Lower lobe of right lung (tissue), 2 donors: ENCODE measurements at places on chromosomes 7 and 10. TPM values are rescaled to one million over a fixed set of nuclear protein-coding genes. Genes with fewer than 3 reads are reported as not detected.

DNA sequence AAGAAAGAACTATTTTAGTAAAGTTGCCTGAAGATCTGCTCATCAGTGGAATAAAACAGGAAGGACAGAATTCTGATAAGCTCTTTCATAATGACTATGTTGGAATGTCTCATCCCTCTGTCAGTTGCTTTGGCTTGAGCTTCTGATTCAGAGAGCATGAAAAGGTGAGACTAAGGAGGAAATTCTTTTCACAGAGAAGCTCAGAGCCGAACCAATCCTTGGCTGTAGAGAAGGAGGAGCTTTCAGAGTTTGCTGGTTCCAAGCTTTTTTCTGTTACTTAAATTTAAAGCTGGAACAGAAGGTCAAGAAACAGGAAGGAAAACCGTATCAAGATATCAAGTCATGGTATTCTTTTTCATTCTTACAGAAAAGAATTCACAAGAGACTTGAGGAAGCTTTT, 24.0 kb downstream of the GSTO2 start:
- no peak for DNase-seq

DNA sequence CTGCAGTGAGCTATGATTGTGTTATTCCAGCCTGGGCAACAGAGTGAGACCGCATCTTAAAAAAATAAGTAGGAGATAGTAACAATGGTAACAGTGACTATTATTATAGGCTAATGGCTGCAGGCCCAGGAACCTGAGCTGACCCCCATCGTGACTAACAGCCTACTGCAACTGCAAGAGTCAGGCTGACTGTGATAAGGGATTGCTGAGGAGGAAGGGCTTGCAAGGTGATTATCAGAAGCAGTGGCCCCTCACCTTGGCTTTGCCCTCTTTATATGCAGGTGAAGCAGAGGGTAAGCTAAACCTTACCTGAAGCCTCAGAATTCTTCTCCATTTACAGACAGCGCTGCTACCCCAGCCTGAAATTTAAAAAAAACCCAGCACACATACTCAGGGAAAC, 83.9 kb upstream of the SDK1 start:
- no peak for DNase-seq

DNA sequence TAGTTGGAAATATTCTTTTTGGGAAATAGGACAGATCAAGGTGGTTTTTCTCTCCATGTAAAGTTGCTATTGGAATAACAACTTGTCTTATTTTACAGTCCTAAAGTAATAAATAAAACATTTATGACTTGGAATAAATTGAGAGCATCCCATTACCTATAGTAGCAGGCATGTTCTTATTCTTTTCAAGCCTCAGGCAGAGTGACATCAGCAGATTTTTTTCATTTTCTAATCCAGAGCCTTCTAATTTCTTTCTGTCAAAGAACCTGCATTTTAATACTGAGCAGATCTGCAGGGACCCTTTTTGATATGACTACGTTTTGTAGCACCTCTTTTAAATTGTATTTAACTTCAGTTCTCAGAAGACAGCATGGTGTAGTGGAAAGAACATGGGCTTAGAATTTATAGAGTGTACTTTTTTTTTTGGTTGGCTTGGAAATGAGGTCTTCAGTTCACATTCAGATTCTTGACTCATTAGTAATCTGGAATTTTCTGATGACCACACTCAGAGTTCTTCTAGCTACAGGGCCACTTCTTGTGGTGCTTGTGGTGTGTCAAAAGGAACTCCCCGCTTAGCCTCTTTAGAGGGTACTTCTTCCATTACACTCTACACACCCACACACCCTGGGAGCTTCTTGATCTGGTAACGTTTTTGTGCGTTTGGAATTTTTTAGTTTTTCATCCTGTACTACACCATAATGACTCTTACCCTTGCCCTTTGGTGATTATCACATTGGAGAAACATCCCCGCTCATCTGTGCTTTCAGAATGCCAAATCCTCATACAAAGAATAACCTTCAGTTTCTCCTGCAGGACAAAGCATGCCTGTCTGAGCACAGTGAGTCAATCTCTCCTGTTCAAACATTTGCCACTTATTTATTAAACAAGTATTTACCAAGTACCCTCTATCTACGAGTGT, 34.6 kb downstream of the AGK start:
- DNase-seq: no peak

DNA sequence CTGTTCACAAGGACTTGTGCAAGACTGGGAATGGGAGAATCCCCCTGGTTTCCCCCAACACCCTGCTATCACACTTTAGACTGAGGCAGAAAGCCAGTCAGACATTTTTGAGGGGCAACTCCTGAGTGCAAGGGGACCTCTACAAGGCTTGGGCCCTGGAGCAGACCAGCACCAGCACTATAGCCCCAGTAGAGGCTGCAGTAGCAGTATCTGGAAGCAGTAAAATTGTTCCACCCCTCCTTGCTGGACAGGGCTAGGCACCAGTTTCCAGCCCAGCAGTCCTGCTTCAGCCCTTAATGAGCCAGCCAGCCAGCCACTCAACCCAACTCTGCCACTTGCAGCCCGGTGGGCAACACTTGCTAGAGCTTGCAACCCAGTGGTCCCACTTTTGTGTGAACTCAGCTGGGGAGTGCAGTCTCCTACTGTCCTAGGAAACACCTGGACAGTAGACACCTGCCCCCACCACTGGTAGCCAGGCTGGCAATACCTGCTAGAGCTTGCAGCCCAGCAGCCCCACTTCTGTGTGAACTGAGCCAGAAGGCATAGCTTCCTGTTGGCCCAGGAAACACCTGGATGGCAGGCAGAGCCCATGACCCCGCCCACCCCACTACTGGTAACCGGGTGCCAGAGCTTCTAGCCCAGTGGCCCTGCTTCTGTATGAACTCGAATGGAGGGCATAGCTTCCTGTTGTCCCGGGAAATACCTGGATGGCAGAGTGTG, 65.0 kb downstream of the FBXL13 start:
- DNase-seq: no peak

DNA sequence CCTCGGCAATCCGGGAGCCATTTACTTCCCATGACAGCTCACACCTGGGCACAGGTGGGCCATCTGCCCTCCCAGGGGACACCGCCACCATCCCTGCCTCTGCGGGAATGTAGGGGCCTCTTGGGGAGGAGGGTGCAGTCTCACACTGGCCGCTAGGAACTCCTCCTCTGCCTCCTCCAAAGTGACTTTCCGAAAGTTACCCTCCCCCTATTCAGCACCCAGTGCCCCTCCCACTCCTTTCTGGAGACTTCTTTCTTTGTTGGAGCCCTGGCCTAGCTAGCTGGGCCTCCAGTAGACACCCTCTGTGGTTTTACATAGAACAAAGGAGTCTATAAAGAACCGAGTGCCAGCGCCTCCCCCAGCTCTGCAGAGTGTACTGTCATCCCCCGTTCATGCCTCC, 45.8 kb upstream of the MNX1 start:
- no peak for DNase-seq

GRCh38 chr10:116001262-116001857, 271.6 kb downstream of the GFRA1 start:
- no peak for DNase-seq

GRCh38 chr10:62616885-62617590, 187.5 kb upstream of the ADO start:
- no peak for DNase-seq

DNA sequence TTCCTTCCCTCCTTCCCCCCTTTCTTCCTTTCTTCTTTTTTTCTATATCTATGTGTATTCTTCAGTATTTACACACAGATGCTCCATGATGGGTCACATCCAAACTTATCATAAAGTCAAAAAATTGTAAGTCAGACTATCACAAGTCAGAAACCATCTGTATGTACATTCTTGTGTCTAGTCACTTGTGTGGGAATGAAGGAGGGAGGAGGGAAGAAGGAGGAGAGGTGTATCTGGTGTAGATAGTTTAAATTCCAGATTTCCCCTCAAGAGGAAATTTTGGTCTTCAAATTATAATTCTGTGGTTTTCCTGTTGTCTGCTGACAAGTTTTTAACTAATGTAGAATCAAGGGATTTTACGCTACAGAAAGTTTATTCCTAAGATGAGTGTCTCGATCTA, 287.2 kb downstream of the ETV1 start:
- no peak for DNase-seq

GRCh38 chr7:111730476-111731300, 168.4 kb upstream of the IMMP2L start:
- DNase-seq: no peak

DNA sequence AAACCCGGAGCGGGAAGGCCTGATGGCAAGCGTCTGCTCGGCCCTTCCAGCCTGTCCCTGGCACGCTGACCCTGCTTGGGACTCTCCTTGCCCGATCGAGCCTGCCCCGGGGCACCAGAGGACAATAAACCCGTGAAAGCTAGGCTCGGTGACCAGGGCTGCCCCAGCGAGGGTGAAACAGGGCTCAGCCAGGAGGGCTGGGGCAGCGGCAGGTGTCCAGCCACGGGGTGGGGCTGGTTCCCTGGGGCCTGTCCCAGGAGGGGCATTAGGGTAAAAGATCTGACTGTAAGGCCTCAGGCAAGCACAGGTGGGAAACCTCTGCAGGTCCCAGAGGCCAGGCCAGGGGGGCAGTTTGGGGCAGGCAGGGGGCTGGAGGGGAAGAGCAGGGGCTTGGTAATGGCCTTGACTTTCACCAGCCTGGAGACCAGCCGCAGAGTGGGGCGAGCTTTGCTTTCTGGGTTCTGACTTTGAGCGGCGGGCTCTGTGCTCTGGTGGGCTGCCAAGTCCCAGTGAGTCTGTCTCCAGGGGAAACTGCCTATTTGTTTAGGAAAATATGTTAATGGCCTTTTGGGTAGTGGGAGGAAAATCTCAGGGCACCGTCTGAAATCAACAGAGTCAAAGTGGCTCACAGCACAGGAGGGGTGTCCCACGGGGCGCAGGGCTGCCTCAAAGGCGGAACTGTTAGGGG, 68.2 kb upstream of the INPP5A start:
- DNase-seq: peak; percentile 48

CTAGE8 gene
- 4.2 TPM for total RNA-seq

C10orf105 gene
- total RNA-seq: 0.32 TPM

EBF3 gene
- 0.53 TPM for total RNA-seq

SEMA3A gene
- 9.7 TPM for total RNA-seq

NOD1 gene
- total RNA-seq: 42.9 TPM
